ENCODE measurements at places on chromosomes 13 and 19. TPM values are rescaled to one million over a fixed set of nuclear protein-coding genes. Genes with fewer than 3 reads are reported as not detected.
A peak's percentile ranks its signal among the peaks of the same experiment; 100 is the strongest.

DNA sequence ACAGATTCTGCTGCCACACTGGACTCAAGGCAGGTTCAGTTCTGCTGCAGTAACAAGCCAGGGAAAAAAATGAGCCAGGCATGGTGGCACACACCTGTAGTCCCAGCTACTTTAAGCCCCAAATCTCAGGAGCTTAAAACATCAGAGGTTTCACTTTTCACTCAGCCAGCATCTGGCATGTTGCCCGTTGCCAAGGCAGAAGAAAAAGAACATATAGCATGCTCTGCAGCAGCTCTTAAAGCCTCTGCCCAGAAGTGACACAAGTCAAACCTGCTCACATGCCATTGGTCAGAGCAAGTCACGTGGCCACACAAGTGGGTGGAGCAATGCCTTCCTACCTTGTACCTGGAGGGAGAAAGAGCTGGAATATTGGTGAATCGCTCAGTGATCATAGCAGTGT, 14.7 kb upstream of the ADGRE5 start:
- H3K4me1 ChIP-seq, result peaks cover 76% of the 10 kb centered on the region
- H3K4me3 ChIP-seq, result peak overlapping the region; percentile 45
- DNase-seq, result peak; percentile 92
- H3K27ac ChIP-seq, result peak overlapping the region; percentile 86
- H3K27me3 ChIP-seq, result no peaks in the 10 kb centered on the region

GRCh38 chr19:53396525-53396868, 1.5 kb downstream of the ZNF765 start:
- DNase-seq, result no peak
- H3K27ac ChIP-seq, result no peak overlapping the region
- peak overlapping the region; percentile 96 for H3K4me3 ChIP-seq
- peaks cover 50% of the 10 kb centered on the region for H3K36me3 ChIP-seq
- peaks cover 20% of the 10 kb centered on the region for H3K4me1 ChIP-seq

DNA sequence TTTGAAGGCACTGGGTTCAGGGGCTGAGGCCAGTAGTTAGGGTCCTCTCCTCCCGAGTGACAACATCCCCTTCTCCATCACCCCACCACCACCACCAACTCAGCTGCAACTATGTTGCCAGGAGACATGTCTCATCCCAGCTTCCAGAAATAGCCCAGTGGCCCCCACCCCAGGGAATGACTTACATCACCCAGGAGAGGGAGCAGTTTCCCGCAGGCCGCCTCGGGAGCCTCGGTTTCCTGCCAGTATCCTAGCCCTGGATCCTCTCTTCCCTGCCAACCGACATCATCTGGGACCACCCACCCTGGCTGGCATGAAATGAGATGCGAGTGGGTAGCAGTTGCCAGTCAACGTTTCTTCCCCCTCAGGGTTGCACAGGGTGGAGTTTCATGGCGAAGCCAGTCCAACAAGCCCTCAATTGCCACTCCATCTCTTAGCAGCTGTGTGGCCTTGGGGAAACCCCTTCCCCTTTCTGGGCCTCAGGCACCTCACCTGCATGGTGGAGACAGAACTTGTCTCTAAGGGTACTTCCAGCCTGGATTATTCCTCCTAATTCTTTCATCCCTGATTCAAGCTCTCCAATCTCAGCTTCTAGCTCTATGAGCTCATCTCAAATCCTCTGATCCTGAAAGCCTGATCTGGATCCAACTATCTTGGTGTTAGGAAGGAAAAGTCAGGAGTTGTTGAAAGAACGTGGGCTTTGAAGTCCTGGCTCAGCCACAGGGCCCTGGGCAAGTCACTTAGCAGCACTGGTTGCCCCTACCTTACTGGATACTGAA, 3.9 kb upstream of the GSK3A start:
- no peak for DNase-seq
- no peaks in the 10 kb centered on the region for H3K27me3 ChIP-seq
- peak overlapping the region; percentile 39 for H3K27ac ChIP-seq
- H3K36me3 ChIP-seq, result peaks cover 7% of the 10 kb centered on the region
- peaks cover 41% of the 10 kb centered on the region for H3K4me1 ChIP-seq
- H3K4me3 ChIP-seq, result no peak overlapping the region

GRCh38 chr13:81051873-81052272, 710.9 kb upstream of the SPRY2 start:
- DNase-seq, result no peak
- no peak overlapping the region for H3K4me3 ChIP-seq
- no peaks in the 10 kb centered on the region for H3K4me1 ChIP-seq
- H3K27me3 ChIP-seq, result no peaks in the 10 kb centered on the region
- no peaks in the 10 kb centered on the region for H3K36me3 ChIP-seq

The ZNF154 gene
- total RNA-seq, result 3.1 TPM

DNA sequence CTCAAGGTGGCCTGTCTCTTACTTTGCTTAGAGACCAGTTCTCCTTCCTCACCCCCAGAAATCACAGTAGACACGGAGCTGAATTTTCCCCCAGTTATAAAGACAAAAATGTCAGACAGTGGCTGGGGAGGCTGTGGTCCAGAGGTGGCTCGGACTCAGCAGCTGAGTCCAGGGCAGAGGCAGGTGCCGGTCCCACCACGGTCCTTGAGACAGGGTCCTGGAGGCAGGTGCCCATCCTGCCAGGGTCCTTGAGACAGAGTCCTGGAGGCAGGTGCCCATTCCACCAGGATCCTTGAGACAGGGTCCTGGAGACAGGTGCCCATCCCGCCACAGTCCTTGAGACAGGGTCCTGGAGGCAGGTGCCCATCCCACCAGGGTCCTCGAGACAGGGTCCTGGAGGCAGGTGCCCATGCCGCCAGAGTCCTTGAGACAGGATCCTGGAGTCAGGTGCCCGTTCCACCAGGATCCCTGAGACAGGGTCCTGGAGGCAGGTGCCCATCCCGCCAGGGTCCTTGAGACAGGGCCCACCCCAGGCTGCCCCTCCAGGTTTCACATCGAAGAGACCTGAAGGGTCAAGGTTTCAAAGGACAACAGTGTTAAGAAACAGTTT, 23.1 kb downstream of the PEPD start:
- H3K27me3 ChIP-seq, result no peaks in the 10 kb centered on the region
- H3K27ac ChIP-seq, result no peak overlapping the region
- H3K4me1 ChIP-seq, result peaks cover 7% of the 10 kb centered on the region
- no peak for DNase-seq

- H3K36me3 ChIP-seq, result no peaks in the 10 kb centered on the region
- H3K4me3 ChIP-seq, result no peak overlapping the region
- H3K4me1 ChIP-seq, result no peaks in the 10 kb centered on the region
- peaks cover 4% of the 10 kb centered on the region for H3K27me3 ChIP-seq
Observed at GRCh38 chr19:51695702-51696315, 2.7 kb downstream of the SPACA6 start.

The FCGBP gene
- 5.8 TPM for total RNA-seq

The RNF225 gene
- 0.84 TPM for total RNA-seq

DNA sequence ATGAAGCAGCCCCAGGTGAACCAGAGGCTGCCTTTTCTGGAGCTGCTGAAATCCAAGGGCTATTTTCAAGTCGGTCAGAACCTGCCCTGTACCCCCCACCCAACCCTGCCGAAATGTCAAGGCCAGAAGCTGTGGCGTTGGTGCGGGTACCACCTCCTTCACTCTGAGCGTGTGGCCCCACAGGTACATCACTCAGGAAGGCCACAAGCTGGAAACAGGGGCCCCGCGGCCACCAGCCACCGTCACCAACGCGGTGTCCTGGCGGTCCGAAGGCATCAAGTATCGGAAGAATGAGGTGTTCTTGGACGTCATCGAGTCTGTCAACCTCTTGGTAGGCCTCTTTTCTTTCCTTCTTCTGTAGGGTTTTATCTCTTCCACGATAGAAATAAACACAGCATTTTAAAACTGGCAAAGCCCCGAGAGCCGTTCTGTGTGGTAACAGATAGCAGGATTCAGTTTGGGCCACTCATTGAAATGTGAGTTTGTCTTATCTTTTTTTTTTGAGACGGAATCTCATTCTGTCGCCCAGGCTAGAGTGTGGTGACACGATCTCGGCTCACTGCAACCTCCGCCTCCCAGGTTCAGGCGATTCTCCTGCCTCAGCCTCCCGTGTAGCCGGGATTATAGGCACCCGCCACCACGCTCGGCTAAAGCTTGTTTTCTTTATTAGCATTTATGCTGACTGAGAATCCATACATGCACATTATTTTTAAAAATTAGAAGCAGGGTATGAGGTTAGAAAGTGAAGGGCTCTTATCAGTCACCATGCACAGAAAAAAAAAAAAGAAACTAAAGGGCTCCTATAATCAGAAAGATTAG, 11.3 kb downstream of the AP1M1 start:
- H3K36me3 ChIP-seq, result peaks cover 78% of the 10 kb centered on the region
- no peaks in the 10 kb centered on the region for H3K27me3 ChIP-seq
- no peak overlapping the region for H3K4me3 ChIP-seq
- peaks cover 58% of the 10 kb centered on the region for H3K4me1 ChIP-seq

- H3K36me3 ChIP-seq, result no peaks in the 10 kb centered on the region
- H3K4me1 ChIP-seq, result peaks cover 15% of the 10 kb centered on the region
- peaks cover 4% of the 10 kb centered on the region for H3K27me3 ChIP-seq
- no peak overlapping the region for H3K4me3 ChIP-seq
Observed at GRCh38 chr19:54955376-54955775, 8.0 kb upstream of the NLRP7 start.
